ENCODE measurements at places on chromosomes 7 and 10.

DNA sequence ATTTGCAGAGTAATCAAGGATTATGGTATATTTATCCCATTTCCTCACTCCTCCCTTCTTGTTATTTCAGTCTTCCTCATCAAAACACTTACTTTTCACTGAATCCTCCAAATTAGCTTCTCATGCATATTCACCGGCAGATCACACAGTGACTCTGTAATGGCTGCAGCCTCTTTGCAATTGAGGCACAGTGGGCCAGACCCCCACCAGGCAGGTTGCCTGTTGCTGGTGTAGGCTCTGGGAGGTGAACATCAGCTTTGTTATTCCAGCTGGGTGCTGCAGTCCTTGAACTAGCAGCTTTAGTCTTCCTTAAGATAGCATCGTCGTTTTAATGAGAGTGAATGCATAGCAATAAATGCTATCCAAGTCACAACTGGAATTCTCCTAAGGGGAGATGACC, 449.3 kb downstream of the CNTNAP2 start:
- DNase-seq, result no peak

GRCh38 chr10:128210215-128211063, 84.2 kb upstream of the MKI67 start:
- DNase-seq, result peak; percentile 77

- no peak for DNase-seq
Observed at GRCh38 chr10:44244745-44245600, 139.9 kb downstream of the CXCL12 start.

DNA sequence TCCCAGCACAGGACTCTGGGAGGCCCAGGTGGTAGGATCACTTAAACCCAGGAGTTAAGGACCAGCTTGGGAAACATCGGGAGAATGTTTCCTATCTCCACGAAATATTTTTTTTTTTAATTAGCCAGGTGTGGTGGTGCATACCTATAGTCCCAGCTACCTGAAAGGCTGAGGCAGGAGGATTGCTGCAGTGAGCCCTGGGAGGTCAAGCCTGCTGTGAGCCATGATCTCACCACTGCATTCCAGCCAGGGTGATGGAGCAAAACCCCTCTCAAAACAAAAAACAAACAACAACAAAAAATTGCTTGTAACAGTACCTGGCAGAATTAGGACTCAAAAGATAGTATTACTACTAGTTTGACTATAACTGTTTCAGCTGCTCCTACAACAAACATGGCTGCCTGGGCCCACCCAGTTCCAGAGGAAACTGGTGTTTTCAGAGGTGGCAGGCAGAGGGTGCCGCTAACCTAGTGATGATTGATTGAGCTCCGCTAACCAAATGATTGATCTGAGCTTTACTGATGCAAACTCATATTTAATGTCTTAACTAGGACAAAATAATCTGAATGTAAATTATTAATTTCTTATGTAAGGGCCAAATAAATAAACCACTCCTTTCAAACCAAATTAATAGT, 57.0 kb downstream of the AP3M1 start:
- DNase-seq, result no peak

DNA sequence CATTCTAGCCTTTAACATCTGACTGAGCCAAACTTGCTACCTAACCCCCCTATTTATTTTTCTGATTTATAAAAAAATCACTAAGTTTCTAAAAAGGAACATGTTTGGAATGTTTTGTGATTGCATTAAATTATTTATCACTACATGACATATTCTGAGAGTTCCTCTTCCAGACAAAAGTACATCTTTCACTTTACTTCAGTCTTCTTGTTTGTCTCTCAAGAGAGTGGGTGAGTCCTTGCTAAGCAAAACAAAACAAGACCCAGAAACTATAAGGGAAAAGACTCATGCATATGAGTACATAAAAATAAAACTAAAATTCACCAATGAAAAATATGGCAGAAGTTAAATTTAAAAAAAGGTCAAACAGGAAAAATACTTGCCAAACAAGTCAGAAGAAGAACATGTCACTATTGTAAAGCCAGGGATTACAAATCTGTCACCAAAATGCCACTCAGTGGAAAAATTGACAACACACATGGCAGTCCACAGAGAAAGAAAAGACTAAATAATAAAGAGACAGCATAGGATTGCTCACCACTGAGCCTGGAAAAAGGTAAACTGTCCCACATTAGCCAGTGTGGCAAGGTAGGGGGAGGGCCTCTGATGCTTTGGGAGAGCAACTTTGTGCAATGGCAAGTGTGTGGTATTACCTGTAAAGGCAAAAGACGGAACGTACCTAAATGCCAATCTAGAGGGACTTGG, 166.7 kb upstream of the ZNF32 start:
- DNase-seq, result no peak

DNA sequence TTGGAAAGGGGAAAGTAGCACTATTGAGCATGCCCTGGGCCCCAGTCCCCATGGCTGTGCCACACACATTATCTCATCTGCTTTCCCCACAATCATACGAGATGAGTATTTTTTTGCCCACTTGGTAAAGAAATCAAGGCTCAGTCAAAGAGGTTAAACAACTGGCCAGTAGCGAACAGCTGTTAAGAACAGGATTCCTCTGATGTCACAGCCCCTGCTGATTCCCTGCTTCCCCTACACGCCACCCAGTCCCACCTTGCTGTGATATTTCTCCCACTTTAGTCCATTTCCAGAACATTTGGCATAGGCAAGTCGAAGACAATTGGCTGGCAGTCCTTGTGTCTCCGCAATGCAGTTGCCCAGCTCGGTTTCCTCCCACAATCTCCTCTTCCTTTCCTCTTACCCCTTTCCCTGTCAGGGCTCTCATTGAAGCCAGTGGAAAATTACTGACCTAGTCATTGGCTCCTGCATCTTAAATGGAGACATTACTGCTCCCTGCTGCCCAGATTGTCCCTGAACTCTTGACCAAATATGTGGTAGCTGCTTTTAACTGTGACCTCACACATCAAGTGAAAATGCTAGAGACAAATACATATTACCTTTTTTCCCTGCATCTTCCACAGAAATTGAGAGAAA, 56.5 kb upstream of the EEPD1 start:
- no peak for DNase-seq

DNA sequence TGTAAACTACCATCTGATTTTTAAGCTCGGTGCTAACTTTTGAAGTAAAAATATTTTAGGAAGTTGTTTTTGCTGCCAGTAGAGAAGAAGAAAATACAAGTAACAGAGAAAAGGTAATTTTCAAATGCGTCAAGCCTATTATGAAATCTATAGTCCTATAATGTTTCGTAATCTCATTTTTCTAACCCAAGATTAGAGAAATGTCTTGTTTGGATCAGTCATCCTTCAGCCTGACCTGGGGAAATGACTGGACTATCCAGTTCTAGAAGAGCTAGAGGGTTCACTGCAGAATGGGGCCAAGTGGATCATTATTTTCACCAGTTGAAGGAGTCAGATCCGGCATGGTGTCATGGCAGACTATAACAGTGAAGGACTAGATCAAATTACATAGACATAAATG, 62.7 kb upstream of the FGL2 start:
- DNase-seq, result no peak

- DNase-seq, result no peak
Observed at GRCh38 chr10:124338276-124338925, 80.3 kb downstream of the OAT start.

- no peak for DNase-seq
Observed at GRCh38 chr7:124603066-124603465, 162.5 kb downstream of the GPR37 start.

GRCh38 chr10:5509691-5510090, 10.3 kb upstream of the CALML5 start:
- DNase-seq, result no peak

All from left ventricle myocardium inferior (tissue), 1 donor.